Germinal center (tissue), 1 donor: ENCODE measurements at places on chromosomes 1 and 21.

- no peak for DNase-seq
Measured at GRCh38 chr1:174569240-174569639, 121.5 kb downstream of the GPR52 start.

DNA sequence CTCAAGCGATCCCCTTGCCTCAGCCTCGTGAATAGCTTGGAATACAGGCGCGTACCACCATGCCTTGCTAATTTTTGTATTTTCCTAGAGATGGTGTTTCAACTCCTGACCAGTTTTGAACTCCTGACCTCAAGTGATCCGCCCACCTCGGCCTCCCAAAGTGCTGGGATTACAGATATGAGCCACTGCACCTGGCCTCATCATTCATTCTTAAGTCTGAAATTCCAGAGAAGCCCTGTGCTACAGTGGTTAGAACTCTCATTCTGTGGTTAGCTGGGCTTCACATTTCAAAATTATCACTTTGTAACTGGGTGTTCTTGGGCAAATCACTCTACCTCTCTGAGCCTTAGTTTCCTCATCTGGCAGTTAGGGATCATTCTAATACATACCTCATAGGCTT, 86.1 kb upstream of the POU3F1 start:
- no peak for DNase-seq

GRCh38 chr1:18927654-18928272, 25.4 kb upstream of the ALDH4A1 start:
- DNase-seq: peak; percentile 68

- no peak for DNase-seq
Measured at GRCh38 chr21:45420061-45421041, 15.4 kb downstream of the COL18A1 start.

GRCh38 chr1:200558866-200559459, 61.6 kb downstream of the KIF14 start:
- peak; percentile 14 for DNase-seq

DNA sequence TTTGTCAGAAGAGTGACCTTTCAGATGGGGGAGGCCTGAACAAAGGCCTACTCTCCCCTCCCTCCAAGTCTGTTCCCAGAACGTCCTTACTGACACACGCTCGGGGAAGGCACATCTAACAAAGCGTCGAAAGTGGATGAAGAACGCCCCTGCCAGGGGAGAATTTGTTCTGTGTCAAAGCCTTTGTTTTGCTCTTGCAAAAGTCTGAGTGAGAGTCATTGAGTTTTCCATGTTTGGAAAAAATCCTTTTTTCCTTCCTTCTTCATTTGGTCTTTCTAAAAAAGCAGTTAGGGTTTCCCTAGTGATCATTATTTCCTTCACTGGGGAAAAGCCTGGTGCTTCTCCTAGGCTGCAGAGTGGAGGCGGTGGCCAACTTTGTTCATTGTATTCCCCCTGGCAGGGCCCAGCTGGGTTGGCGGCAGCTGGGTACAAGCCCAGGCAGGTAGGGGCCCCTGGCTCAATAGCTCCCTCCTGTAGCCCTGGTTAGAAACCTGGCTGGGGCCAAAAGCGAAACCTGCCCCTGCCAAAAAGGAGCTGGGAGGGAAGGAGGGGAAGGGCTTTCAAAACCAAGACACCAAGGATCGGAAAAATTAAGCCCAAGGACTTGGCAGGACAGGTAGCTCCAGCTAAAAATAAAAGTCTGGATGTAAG, 81.1 kb downstream of the ITPKB start:
- no peak for DNase-seq

GRCh38 chr1:172429331-172430127, 9.0 kb downstream of the C1orf105 start:
- peak; percentile 46 for DNase-seq

DNA sequence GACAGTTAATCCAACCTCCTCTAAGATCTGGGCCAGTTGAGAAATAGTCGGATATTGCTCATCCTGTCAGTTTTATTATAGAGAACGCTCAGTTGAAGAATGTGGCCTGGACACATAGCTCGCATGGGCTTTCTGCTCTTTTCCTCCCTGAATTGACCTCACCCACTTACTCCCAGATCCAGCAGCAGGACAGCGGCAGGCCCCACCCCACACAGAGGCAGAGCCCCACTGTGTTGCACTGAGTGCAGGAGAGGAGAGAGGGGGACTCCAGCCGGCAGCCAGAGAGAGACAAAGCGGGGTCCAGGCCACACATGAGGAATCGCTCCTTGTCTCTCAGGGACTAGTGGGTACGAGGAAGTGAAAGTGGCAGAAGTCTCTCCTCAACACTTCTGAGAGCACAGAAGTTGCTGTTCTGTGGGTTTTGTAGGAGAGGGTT, 78.6 kb downstream of the LAMC1 start:
- DNase-seq: peak; percentile 32

- no peak for DNase-seq
Measured at GRCh38 chr1:14970799-14971141, 182.8 kb upstream of the TMEM51 start.

DNA sequence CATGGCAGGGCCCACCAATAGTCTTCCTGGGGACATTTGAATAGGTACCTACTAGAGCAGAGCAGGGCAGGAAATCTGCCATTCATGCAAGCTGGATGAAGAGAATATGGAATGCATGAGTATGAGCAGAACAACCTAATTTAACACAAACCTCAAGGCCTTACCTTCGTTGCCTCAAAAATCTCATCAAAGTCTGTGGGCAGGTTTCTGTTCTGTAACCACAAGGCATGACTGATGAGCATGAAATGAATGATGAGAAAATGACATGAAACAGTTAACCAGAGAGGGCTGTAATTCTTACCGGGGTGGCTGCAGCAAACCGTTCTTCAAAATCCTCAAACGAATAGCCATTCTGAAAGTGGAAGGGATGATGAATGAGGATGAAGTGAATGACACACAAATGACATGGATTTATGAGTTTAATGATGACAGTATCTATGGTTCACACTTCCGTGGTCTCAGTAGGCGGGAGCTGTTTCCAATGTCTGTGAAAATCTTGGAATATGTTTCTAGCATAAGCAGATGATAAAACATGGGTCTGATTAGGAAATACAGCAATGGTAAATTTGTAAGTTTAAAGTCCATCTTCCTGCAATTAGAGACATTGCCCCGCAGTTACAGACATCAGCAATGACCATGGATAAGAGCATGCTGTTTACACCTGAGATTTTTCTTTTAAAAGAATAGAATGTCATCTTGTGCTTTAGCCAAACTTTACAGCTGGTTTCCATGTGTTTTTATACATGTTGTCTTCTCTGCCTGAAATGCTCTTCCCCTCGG, 67.6 kb upstream of the C8B start:
- DNase-seq: no peak

GRCh38 chr21:35075546-35075945, 26.4 kb upstream of the RUNX1 start:
- no peak for DNase-seq

- no peak for DNase-seq
Measured at GRCh38 chr1:25657883-25658760, 41.5 kb downstream of the MAN1C1 start.

DNA sequence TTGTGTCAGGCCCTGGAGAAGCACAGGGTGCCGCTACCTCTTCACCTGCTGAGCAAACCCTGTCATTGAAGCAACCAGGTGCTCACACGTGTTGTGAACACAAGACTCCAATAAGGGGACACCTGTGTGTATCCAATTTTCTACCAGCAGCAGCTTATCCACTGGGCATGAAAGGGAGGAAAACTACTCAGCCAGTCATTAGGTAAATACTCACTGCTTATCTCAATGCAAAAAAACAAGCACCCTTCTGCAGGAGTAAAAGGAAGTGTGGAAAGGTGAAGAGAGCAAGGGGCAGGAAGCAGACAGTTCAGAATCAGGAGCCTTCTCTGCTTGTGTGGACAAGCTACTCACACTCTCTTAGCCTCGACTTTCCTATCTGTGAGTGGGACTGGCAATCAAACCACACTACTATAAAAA, 148.9 kb downstream of the ETS2 start:
- DNase-seq: no peak

DNA sequence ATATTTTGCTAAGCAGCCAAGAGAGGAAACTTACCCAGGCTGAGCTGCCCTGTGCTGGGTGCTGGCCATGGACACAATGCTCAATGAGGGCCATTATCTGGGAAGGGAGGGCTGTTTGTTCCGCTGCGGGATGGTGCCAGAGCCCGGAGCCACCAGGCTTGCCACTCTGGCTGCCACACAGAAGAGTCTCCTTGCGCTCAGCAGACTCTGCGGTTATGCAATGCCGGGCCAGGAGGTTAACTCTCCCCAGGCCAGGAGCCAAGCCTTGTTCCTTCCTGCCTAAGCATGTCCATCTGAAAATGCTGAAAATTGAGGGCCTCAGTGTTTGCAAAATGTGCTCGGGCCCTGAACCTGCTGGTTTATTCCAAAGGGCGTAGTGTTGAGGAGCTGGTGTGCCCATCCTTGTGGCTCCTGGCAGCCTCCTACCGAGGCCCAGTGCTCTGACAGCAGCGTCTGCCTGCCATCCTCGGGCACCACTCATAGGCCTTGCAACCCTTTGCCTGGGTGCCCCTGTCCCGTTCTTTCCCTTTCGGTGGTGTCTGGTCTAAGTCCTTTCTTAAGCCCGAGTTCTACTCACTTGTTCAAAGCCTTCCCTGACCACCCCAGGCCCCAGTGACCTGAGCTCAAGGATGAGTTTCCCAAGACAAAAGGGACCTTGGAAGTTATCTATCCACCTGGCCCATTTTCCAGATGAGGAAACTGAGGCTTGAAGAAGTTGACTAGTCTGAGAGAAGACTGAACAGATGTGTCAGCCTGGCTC, 133.8 kb upstream of the EDN2 start:
- DNase-seq: no peak

DNA sequence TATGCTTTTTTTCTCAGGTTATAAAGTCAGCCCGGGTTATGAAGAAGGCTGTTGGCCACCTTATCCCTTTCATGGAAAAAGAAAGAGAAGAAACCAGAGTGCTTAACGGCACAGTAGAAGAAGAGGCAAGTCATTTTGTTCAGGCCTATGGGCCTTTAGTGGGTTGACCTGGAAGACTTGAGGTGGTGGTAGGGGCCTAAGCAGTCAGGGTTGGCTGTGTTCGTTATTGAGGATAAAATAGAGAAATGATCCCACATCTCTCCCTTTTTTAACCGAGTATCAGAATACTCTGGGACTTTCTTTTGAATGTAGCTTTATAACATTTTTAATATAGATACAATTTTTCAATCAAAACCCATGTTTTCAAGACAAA, 67.1 kb downstream of the MTR start:
- DNase-seq: no peak

DNA sequence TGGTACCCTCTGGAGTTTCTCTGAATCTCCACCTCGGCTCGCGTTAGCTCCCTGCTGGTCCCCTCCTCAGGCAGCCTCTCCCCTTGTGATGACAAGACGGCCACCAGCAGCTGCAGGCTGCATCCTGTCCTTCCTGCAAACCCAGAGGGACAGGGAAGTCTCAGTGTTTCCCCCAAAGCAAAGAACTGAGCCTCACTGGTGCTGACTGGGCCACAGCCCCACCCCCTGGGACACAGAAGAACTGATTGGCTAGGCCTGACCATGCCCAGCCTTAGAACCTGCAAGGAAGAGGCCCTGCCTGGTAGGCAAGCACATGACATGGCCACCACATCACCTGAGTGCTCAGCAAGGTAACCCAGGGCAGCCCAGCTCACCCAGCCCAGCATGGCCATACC, 34.6 kb downstream of the TMEM51 start:
- no peak for DNase-seq

- no peak for DNase-seq
Measured at GRCh38 chr1:202230061-202230938, 36.7 kb downstream of the LGR6 start.

DNA sequence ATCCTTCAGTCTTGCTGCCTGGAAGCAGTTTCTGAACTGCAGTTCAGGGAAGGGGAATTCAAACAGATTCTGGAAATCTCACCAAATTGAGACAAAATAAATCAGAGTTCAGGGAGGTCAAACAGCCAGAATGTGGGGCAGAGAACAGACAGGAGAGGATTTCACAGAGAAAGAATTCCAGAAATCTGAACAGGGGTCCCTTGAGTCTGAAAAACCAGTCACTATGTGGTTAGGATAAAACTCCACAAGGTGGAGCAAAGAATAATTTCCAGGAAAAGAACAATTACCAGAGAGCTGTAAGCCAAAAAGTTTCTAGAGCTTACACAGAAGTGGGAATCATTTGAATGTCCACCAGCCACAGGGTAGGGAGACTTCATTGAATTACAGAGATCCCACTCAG, 84.7 kb downstream of the URB2 start:
- DNase-seq: no peak

GRCh38 chr1:106889583-106889982, 166.9 kb upstream of the PRMT6 start:
- DNase-seq: no peak

DNA sequence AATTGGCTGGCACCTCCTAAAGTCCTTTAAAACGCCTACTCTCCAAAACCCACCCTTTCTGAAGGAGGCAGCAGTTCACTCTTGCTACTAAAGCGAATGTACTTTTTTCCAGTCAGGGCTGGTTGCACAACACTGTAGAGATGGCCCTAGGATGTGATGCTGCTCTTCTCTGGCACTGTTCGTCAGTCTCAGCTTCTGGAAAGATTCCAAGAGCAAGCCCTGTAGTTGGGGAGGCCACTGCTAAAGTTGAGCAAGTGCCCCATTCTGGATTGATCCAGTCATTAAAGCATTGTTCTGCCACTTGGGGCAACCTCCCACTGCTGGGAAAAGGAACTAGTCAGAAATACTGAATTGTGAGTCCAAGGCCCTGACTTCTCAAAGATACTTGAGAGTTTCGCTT, 28.5 kb upstream of the KCNQ4 start:
- no peak for DNase-seq

GRCh38 chr1:180911640-180912191, 981 bp upstream of the KIAA1614 start:
- no peak for DNase-seq

DNA sequence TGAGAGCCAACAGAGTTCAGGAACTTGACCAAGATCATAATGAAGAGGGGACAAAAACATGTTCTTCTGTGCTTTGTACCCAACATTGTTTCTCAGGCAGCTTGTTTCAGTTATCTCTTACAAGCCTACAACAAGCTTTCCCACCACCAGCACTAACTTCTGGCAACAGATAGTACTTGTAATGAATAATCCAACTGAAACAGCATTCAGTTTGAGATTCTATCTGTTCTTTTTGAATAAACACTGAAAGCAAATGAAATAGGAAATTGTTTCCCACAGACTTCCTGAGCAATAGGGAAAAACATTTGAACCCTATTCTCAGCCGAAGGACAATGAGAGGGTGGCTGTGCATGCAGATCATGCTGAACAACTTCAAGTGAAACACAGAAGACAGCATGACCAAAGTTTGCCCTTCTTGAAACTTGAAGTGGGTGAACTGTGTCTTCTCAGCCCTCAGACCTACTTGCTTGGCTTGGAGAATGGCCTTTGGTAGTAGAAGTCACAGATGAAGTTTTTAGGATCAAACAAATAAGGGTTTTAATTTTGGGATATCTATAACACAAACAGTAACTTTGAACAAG, 11.2 kb upstream of the HOOK1 start:
- DNase-seq: no peak

GRCh38 chr1:172969611-172970010, 81.1 kb downstream of the TNFSF18 start:
- DNase-seq: no peak

- no peak for DNase-seq
Measured at GRCh38 chr1:215118081-215118480, 35.5 kb downstream of the KCNK2 start.

GRCh38 chr1:112636056-112636455, 16.4 kb downstream of the CAPZA1 start:
- no peak for DNase-seq

- DNase-seq: no peak
Measured at GRCh38 chr1:183724350-183725042, 71.4 kb upstream of the APOBEC4 start.

- DNase-seq: no peak
Measured at GRCh38 chr1:235831148-235831547, 35.6 kb downstream of the LYST start.
